ENCODE measurements at places on chromosomes 12 and 14. TPM values are rescaled to one million over a fixed set of nuclear protein-coding genes. Genes with fewer than 3 reads are reported as not detected.

The CALM1 gene
- 291 TPM for total RNA-seq

The NTF3 gene
- 10.7 TPM for total RNA-seq

GRCh38 chr14:37257501-37258070 is 59.8 kb downstream of the MIPOL1 start:
- no peak for DNase-seq

DNA sequence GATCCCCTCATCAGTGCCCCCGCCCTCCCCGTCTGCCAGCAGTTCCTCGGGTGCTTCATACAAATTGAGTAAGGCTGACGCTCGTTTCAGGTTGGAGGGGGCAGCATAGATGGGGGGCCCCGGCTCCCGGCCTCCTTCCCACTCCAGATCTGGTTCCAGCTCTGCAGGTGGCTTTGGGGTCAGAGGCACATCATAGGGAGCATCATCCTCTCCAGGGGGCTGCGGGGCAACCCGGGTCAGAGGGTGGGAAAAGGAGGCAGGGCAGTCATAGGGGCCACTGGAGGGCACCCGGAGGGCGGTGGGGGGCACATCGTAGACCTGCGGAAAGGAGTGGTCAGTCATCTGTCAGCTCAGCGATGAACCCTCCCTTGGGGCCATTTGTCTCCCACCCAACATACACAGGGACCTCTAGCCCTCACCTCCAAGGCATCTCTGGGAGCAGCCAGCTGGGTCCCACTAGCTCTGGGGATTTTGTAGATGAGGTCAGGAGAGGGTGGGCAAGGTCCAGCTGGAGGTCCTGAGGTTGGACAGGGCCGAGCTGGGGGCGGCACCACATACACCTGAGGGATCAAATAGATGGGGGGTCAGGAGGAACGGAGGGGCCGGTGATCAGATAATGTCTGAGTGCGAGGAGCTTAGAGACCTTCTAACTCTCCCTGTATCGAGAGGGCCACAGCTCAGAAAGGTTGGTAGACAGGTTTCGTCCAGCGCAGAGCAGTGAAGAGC is 5.1 kb downstream of the EFS start:
- DNase-seq: no peak

GRCh38 chr12:31308116-31308515 is 17.8 kb downstream of the SINHCAF start:
- no peak for DNase-seq

GRCh38 chr12:92721656-92722055 is 18.9 kb downstream of the PLEKHG7 start:
- no peak for DNase-seq

DNA sequence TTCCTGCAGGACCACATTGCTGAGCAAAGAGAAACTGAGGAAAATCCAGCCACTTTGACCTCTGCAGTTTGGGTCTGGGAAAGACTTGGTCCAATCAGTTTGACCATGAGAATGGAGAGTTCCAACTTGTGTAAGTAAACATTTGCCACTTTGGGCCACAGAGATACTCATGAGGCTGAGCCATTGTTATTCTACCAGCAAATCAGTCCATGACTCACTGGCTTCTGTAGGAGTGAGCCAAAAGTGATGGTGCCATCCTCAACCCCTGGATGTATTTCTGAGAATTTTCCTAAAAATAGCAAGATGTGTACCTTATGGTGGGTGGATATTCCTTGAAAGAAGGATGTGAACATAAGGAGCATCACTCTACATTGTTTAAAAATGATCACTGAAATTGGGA is 192.9 kb upstream of the OR4E1 start:
- no peak for DNase-seq

DNA sequence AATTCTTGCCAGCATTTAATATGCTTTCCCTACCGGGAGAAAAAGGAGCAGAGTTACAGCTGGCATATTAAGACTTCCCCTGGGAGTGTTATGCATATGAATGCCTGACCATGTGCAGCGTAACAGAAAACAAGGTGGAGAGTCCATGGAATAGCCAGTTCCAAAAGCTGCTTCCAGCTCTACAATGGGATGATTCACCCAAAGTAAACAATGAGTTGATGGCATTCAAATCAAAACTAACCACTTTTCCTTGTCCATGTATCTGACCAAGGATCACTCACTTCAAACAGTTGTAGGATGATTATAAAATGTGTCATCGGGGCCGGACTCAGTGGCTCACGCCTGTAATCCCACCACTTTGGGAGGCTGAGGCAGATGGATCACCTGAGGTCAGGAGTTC is 48.1 kb upstream of the BICDL1 start:
- DNase-seq: peak; percentile 62

- peak; percentile 8 for DNase-seq
Observed at GRCh38 chr14:88518592-88519512, 36.0 kb downstream of the PTPN21 start.

The PTHLH gene
- 1.1 TPM for total RNA-seq

- DNase-seq: peak; percentile 95
Observed at GRCh38 chr12:6372403-6373003, 2.9 kb downstream of the SCNN1A start.

- DNase-seq: no peak
Observed at GRCh38 chr12:124497039-124497438, 70.4 kb downstream of the NCOR2 start.

The PIWIL1 gene
- total RNA-seq: 0.08 TPM

DNA sequence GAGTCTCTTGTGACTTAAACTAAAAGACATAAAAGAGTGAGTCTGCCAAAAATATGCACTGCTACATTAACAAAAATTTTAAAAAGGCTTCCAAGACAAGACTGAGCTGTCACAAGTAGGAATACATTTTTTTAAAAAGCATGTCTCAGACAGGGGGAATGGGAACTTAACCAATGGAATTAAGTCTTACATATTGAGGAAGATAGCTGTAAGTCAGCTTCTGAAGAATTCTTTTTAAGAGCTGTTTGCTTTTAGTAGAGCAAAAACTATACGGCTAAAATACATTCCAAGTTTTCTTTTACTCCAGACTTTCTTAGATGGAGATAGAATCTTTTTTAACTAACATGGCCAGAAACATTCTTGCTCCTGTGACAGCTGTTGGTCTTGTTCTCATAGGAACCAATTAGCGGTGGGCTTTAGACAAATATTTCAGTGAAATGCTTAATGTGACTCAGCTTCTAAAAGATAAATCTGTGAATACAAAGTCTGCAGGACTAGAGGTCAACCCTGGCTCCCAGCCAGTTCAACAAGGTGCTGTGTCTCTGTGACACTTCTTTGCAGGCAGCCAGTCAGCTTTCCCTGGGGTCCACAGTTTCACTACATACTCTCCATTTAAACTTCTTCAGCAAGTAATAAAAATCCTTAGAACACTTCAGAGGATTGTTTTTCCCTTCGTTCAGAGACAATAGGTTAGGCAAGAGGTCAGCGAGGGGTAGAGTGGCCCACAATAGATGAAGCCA is 187.6 kb downstream of the NAV3 start:
- no peak for DNase-seq

- peak; percentile 86 for DNase-seq
Observed at GRCh38 chr12:109899783-109900751, at the start of gene TCHP. TCHP (plus strand) TSS chr12:109900274; CDS start chr12:109903027, 2,753 bp downstream.

GRCh38 chr14:34211732-34212131 is 250.3 kb downstream of the SPTSSA start:
- DNase-seq: peak; percentile 19

The ITGB7 gene
- total RNA-seq: 0.39 TPM

- peak; percentile 23 for DNase-seq
Observed at GRCh38 chr14:20848316-20848954, 42.8 kb upstream of the RNASE3 start.

- peak; percentile 73 for DNase-seq
Observed at GRCh38 chr12:6869049-6870021, 2.0 kb downstream of the TPI1 start.

GRCh38 chr12:128819293-128820144 is 4.2 kb downstream of the SLC15A4 start:
- no peak for DNase-seq

DNA sequence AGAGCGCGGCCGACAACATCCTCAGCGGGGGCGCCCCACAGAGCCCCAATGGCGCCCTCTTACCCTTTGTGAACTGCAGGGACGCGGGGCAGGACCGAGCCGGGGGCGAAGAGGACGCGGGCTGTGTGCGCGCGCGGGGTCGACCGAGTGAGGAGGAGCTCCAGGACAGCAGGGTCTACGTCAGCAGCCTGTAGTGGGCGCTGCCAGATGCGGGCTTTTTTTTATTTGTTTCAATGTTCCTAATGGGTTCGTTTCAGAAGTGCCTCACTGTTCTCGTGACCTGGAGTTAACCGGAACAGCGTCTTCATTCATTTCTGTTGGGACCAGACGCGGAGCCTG is 103.8 kb upstream of the FKBP4 start:
- DNase-seq: no peak

The RAD9B gene
- 0.21 TPM for total RNA-seq

The SINHCAF gene
- total RNA-seq: 72.6 TPM

The DLK1 gene
- total RNA-seq: not detected

GRCh38 chr12:102522768-102523167 is 42.4 kb upstream of the IGF1 start:
- no peak for DNase-seq

- DNase-seq: no peak
Observed at GRCh38 chr14:76687611-76688382, 73.5 kb upstream of the VASH1 start.

GRCh38 chr12:62714181-62714773 is 220.7 kb downstream of the PPM1H start:
- DNase-seq: no peak
